ENCODE measurements at places on chromosomes 1 and 21.

DNA sequence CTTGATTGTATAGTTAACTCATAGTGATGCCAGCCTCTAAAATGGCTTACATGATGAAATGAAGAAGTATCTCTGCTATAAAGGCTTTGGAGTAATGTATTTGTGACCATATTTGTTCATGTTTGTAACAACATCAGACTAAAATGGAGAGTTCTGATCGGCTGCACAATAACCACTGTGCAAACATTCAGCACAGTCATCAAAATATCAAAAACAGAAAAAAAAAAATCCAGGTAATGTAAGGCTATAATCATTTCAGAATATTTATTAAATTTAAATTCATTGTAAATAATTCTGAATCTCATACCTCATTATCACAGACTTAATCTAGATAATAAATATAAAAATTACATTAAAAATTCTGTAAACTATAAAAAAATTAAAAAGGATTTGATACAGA is 1161.8 kb downstream of the MRPL39 start:
- DNase-seq, result no peak

DNA sequence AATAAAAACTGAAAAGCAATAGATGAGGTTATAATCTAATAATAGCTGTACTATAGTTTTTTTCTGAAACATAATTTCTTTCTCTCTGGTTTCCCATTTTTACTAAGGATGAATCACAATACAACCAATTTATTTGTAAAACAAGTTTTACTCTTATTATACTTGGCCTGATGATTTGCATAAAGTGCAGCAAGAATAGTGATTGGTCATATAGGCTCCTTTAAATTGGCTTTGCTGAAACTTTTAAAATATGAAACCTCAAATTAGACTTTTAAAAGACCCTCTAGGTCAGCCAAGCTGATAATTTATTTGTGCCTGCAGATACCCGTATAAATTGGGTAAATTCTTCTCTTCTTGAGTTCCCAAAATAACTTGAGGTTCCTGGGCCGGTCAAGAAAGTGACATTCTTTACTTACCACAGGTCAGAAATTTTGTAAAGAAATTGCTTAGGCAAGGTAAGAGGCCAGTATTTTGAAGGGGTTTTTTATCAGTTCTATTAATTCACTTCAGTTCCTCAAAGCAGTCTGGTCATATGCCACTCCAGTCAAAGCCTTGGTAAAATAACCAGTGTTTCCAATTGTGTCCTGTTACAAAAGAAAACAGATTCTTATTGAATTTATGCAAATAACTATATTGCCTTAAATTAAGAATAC is 76.1 kb downstream of the C21orf91 start:
- DNase-seq, result no peak

- no peak for DNase-seq
These were observed 11.6 kb upstream of the EPB41 start for GRCh38 chr1:28902738-28903137.

- no peak for DNase-seq
These were observed 513.2 kb downstream of the COL11A1 start for GRCh38 chr1:102595106-102595505.

- no peak for DNase-seq
These were observed 1.6 kb upstream of the SCNN1D start for GRCh38 chr1:1278620-1279019.

GRCh38 chr1:115062542-115063004 is 26.7 kb downstream of the TSPAN2 start:
- no peak for DNase-seq

DNA sequence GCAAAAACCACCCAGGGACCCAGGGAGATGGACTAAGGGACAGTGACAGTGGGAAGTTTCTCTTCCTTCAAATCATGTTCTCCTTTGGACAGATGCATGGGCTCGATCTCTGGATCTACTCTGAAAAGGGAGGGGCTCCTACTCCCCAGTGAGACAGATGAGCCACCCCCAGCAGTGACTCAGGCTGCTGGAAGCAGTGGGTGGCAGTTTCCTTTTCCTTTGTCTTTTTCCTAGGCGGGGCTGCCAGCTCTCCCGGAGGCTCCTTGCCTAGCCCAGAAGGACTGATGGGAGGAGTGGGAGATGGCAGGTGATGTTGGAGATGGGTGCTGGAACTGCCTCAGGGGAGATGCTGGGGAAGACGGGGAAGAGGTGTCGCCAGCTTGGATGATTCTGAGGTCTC is 41.0 kb upstream of the IGSF21 start:
- no peak for DNase-seq

- no peak for DNase-seq
These were observed 59.5 kb downstream of the CD46 start for GRCh38 chr1:207811319-207811718.

DNA sequence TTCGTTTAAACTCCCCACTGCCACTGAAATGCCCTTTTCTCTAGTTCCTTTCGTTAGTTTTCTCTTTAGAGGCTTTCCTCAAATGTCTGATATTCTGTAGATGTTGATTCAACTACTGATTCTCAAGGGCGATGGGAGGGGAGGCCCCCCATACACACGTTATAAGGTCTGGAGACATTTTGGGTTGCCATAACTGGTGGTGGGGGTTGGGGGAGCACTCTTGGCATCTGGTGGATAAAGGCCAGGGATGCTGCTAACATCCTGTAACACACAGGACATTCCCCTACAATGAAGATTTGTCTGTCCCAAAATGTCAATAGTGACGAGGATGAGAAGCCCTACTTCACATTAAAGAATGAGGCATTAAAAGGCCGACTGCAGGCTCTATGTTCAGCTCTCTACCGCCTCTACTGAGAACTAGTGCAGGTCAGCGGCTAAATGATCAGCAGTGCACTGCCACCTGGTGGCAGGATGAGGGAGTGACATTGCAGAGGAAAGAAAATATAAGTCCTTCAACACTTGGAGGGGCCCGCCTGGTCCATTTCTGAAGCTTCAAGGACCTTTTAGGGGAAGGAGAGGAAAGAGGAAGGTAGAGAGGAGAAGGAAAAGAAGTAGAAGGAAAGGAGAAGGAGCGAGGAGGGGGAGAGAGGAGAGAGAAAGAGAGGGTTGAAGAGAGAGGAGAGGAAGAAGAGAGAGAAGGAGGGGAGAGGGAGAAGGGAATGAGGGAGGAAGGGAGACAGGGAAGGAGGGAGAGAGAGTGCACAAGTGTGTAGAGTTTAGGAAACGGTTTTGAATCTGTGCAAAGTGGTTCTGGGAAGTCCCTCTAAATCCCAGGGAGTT is 29.4 kb downstream of the ALG14 start:
- DNase-seq, result peak; percentile 80

- DNase-seq, result no peak
These were observed 38.5 kb downstream of the CHD5 start for GRCh38 chr1:6141592-6141991.

DNA sequence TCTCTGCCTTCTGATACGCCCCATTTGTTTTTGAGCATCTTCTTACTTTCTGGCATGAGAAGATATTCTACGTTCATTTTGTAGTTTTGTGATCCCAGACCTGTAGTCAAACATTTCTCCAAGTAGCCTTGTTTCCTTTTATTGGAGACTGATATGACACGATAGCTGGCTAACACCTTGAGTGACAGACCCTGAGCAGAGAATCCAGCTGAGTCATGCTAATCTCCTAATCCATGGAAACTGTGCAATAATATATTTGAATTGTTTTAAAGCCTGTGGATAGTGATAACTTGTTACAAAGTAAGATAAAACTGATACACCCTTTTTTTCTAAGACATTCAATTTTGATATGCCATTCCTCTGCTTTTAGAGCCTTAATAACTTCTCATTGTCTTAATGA is 1.2 kb upstream of the IFI44L start:
- DNase-seq, result peak; percentile 21

- DNase-seq, result no peak
These were observed 19.9 kb upstream of the NEK2 start for GRCh38 chr1:211695135-211695816.

GRCh38 chr1:111739925-111740765 is 950 bp upstream of the INKA2 start:
- DNase-seq, result no peak

DNA sequence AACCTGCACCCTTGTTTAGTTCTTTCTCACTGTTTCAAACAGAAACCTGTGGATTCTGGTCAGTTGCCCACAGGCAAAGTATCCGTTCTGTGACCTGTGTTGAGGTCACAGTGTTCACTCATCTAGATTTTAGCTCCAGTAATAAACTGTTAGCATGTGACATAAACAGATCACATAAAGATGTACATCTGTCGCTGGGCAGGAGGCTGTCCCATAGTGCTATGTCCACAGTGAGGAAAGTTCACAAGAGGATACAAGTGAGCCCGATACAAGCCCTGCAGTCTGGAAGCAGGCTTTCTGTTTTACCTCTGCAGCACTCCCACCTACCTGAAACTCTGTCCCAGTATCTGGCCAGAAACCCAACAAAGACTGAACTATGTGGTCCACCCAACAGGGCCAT is 28.4 kb downstream of the LMX1A start:
- no peak for DNase-seq

GRCh38 chr1:245338485-245338877 is 183.7 kb downstream of the KIF26B start:
- no peak for DNase-seq

DNA sequence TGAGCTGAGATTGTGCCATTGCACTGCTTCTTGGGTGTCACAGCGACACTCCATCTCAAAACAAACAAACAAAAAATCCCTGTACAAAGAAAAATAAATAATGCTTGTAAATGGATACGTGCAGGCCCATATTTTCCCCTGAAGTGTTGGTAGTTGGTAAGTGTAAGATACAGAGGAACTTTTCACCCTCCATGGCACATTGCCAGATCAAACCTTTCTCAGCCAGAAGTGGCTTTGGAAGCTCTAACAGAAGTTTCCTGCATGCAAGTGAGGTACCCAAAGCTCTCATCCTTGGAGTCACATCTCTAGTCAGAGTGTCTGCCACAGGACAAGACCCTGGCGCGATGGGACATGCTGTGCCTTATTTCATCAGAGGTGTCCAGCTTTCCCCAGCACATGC is 7.3 kb downstream of the NDUFV3 start:
- no peak for DNase-seq

- DNase-seq, result no peak
These were observed 164.1 kb downstream of the BRINP2 start for GRCh38 chr1:177334903-177335302.

DNA sequence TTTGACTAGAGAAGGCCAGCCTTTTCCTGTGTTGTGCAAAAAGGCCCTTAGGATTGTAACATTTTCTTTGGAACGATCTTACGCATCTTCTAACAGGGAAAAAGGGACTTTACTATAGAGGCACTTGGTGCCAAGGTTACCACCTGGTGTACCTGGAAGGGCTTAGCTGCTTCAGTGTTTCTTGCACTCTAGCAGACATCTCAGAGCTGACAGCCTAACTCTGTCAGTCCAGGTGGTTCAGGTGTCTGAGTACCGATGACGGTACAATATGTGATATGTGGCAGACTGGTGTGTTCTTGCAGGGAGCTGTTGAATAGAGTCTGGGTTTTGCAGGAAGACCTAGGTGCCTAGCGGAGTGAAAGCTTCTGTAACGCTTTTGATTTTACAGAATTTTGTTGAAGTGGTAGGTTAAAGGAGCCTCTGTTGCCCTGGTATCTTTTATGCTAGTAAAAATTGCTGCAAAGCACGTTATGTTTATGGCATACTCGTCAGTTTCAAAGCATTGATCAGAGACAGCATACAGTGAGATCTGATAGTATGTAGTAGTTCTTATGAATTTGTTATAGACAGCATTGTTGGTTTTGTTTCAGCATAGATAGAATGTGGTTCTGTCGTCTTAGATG is 1.4 kb downstream of the MAGI3 start:
- DNase-seq, result peak; percentile 17

- DNase-seq, result no peak
These were observed 827 bp downstream of the FMN2 start for GRCh38 chr1:240092301-240093119.

DNA sequence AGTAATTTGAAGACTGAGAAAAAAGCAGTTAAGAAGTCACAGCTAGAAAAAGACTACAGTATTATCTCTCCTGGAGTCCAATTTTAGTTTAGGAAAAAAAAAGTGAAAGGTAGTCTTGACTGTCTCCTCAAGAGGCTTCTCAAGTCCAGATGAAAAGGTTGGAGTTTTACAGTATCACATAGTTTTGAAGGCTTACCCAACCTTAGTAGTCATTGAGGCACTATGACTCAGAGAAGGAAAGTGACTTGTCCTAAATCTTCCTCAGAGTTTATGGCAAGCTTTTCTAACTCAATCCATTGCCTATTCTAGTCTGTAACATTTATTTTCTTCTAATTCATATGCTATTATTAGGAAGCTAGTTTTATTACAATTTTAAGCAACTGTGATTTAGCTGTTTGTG is 174.9 kb downstream of the DPYD start:
- DNase-seq, result no peak

GRCh38 chr1:203059485-203059884 is 26.3 kb downstream of the MYOG start:
- DNase-seq, result no peak
